ENCODE measurements at places on chromosomes 16 and 17.

- DNase-seq = peak; percentile 56
Measured at GRCh38 chr17:50198026-50198669, 3.3 kb downstream of the COL1A1 start.

DNA sequence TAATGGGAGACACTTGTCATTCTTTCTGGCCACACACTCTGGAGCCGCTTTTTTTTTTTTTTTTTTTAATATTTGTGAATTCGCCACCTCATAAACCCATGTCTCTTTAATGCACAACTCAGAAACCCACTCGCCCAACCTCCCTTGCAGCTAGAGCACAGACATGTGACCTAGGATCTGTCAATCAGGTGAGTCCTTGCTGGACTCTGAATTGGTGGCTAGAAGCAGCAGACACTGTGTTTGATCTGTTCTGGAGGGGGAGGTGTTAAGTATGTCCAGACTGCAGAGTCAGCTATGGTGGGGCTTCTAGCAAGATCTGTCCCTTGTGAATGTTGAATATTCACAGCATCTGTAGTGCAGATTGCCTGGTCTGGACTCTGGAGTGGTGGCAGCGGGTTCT, 112.1 kb downstream of the PRKCB start:
- no peak for DNase-seq

DNA sequence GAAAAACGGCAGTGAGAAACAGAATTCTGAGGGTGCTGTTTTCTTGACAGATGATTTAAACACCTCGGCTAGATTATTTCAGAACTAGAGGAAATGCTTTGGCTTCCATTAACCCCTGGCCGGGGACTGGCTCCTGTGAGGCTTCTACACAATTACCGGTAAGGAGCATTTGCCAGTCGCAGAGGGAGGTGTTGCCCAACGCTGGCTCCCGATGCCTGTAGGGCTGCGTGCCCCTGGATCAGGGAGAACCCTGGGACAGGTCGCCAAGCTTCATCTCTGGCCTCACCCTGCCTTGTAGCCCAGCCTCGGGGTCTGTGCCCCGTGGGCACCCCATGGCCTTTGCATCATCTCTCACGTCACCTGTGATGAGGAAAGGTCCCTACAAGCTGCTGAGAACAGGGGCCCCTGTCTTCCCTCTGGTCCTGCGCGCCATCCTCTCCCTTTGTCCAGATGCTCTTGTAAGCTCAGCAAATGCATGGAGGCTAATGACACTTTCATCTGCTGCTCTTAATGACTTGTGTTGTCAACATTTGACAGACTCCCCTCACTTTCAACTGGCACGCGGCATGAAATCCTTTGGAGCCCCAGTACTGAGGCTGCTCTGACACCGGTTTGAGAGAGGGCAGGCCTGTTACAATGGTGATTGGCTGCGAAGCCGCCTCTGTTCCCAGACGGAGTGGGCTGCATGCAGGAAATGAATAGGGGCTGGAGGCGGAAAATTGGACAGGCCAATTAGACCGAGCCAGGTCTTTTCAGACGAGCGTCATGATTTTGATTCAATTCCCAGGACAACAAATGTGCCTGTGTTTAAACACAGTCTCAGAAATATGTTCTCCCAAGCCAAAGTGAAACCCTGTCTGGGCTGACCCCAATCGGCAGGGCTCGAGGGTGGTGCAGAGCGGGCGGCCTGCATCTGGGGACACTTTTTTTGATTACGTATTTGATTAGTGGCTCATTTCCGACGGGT, 85.5 kb upstream of the DOC2B start:
- DNase-seq = peak; percentile 46

GRCh38 chr17:42322382-42323267, 34.3 kb downstream of the STAT5A start:
- DNase-seq = peak; percentile 92

DNA sequence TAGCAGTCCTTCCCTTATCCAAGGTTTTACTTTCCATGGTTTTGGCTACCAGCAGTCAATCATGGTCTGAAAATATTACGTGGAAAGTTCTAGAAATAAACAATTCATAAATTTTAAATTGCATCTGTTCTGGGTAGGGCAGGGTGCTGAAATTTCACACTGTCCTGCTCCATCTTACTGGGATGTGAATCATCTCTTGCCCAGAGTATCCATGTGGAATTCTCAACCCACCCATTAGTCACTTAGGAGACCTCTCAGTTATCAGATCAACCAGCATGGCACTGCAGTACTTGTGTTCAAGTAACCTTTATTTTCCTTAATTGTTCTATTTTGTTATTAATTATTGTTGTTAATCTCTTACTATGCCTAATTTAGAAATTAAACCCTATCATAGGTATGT, 202.8 kb upstream of the CPHXL start:
- DNase-seq = no peak

DNA sequence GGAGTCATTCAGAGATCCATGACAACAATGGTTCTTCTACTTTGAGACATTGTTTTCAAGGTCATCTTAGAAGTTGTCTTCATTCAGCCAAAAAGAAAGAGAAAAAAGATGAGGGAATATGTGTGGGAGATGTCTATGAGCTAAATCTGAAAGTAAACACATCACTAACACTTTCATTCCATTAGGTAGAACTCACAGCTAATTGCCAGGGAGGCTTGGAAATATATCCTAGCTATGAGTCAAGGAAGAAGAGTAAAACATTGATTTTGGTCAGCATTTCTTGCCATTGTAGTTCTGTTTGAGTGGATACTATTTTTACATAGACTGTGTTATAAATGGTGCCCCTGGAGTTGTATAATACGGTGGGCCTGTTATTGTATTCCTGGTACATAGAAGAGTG, 316.4 kb upstream of the MYOCD start:
- no peak for DNase-seq

GRCh38 chr17:44174427-44174826, 3.9 kb downstream of the ASB16 start:
- no peak for DNase-seq

DNA sequence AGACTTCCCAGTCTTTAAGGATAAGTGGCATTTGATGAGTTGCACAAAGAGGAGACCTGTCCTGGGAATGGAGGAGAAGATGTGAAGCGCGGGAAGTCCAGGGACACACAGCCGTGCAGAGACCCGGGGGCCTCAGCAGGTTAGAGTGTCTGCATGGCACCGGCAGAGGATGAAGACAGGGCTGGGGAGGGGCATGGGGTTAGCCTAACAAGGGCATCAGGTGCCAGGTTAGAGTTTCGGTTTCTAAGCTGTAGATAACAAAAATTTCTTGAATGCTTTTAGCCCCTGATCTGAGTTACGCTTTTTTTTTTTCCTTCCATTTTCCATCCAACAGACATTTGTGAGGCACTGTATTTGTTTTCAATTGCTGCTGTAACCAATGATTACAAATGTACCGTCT, 594.3 kb downstream of the MAF start:
- no peak for DNase-seq

Data from posterior cingulate gyrus (tissue), 11 donors.